ENCODE measurements at places on chromosomes 16 and 17.

DNA sequence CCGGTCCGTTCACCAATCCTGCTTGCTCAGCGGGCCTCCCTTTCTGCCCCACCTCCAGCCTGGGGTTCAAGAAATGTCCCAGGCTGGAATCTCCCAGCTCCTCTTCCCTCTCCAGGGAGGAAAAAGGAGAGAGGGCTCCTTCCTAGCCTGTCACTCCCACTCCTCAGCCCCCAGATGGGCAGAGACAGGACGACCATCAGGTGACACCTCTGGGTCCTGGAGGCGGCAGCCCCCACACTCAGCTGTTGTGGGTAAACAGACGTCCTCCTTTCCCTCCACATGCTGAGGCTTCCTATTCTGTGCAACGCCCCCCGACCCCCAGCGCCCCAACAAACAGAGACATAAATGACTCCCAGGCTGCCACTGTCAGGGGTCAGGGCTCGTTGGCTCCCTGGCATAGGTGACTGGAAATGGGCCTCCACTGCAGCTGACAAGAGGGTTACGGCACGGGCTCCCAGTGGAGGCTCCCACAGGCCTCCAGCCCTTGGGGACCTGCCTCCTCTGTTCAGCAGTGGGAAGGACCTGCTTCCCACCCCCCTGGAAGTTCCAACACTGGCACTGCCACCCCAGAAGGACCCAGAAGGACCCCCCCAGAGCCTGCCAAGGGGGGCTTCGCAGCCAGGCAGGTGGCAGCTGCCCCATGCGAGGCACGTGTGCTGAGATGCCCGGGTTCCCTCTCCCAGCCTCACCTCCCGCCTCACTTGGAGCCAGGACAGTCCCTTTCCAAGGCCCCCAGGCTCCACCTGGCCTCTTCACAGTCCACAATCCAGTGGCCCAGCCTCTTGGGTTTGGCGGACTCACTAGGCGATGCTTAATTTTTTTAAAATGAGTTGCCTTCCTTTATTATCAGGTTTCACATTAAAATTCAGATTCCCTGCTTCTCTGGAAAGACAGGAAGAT is 232.3 kb downstream of the KATNIP start:
- no peak for DNase-seq

GRCh38 chr17:45307290-45308015 is 9.4 kb downstream of the MAP3K14 start:
- peak; percentile 80 for DNase-seq

- no peak for DNase-seq
Observed at GRCh38 chr16:5025171-5025632, 8.5 kb downstream of the NAGPA start.

- DNase-seq = no peak
Observed at GRCh38 chr17:67125417-67125816, 81.1 kb downstream of the CACNG1 start.

DNA sequence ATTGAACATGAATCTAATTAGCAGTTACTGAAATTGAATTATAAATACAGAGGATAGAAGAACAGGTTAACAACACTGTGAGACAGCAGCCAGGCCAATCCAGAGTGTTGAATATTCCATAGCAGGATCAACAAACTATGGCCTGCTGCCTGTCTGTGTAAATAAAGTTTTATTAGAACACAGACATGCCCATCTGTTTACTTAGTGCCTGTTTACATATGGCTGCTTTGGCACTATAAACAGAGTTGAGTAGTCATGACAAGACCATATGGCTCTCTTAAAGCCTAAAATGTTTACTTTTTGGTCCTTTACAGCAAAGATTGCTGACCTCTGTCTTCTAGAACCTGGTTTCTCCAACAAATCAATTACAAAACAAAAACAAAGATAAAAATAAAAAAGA is 115.4 kb upstream of the CDC42EP4 start:
- no peak for DNase-seq

DNA sequence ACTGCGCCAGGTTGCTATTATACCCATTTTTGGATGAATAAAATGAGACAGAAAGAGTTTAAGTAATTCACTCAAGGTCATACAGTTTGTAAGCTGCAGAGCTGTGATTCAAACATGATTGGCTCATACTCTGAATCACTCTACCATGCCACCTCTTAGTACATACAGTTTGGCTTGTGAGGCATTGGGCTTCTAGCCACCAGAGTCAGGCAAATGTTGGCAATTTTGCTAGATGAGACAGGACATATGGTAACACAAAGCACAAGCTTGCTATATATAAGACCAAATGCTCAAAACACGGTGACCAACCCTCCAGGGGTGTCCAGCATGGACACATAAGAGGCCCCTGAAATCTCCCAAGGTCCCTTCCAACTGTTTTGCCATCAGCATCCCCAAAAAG is 236.0 kb upstream of the IRX5 start:
- DNase-seq = peak; percentile 50

DNA sequence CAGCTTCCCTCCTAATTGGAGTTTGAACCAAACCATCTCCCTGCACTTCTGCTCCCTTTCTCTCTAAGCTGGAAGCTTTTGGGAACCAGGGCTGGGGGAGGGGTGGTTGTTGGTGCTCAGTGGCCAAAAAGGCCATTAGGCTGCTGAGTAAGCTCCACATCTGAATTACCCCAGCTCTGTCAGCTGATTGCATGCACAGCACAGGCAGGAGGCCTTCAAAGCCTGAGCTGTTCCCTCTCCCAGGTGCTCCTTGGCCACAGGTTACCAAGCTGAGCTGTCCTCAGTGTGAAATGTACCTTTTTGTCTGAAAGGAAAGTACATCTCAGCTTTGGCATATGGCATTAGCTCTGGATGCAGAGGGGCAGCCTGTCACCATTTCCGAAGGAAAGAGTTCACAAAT is 6.2 kb upstream of the TBKBP1 start:
- DNase-seq = no peak
